ENCODE measurements at places on chromosomes 7 and 10.

DNA sequence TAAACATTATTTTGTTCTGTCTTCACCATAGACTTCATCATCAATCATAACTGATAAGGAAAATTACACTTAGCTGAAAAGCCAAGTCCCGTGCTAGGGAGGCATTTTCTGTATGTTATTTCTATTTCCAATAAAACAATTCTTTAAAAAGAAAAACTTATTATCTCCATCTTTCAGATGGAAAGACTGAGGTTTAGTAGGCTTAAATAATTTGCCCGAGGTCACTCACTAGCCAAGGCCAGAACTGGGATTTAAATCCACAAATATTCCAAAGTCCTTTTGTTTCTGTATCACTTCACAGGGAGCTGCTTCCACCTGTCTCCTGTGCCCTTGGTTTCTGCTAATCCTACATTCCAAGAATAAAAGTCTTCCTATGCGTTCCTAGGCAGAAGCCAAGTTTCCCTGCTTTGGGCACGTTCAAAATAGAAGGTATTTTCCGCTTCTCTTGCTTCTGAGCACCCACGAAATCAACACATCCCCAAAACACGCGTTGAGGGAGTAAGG, 732 bp downstream of the CPVL start:
- DNase-seq = no peak

- no peak for DNase-seq
These were observed 23.5 kb upstream of the GPR26 start for GRCh38 chr10:123642697-123643096.

GRCh38 chr10:52801947-52802346, 29.4 kb upstream of the MBL2 start:
- DNase-seq = no peak

DNA sequence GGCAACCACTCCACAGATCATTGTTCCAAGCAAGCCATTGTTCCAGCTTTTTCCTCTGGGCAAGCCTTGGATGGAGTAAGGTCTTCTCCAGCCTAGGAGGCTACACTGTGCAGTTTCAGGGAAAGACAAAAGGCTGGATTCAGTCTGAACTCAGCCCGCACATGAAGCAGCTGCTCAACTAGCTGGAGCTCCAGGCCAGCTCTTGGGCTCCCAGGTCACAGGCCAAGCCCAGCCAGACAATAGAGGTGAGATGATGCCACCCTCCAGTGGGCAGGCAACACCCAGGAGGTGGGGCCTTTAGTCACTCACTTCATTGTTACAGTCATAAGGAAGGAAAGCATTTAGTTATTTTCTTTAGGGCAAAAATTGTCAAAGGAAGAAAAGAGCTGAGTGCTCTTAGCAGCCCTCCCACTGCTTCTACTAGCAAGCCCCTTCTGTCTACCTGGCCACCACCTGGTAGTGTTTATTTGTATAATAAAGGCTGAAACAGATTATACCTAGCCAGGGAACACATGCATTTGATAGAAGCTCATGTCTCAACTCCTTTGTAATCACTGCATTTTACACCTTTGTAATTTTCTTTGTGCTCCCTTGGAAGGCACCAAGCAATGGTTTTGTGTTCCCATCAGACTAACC, 253.4 kb downstream of the WDR11 start:
- DNase-seq = no peak

- DNase-seq = no peak
These were observed 3.7 kb upstream of the FOXL3 start for GRCh38 chr7:286266-286665.

DNA sequence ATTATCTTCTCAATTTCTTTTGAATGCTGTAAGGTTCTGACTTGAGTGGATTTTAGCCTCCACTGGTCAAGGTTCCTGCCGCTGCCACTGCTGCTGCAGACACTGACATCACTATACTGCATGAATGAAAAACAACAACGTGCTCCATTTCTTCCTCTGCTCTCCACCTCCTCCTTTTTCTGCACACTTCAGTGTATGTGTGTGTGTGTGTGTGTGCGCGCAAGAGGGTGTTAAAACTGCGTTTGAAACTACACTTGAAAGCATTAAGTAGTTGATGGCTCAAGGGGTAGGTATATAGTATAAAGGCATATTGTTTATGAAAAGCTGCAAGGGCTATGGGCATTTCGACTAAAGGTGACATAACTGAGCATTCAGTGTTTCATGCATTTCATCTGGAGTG, 3.5 kb downstream of the GLCCI1 start:
- DNase-seq = no peak

GRCh38 chr7:54663603-54664234, 95.3 kb downstream of the SEC61G start:
- no peak for DNase-seq

DNA sequence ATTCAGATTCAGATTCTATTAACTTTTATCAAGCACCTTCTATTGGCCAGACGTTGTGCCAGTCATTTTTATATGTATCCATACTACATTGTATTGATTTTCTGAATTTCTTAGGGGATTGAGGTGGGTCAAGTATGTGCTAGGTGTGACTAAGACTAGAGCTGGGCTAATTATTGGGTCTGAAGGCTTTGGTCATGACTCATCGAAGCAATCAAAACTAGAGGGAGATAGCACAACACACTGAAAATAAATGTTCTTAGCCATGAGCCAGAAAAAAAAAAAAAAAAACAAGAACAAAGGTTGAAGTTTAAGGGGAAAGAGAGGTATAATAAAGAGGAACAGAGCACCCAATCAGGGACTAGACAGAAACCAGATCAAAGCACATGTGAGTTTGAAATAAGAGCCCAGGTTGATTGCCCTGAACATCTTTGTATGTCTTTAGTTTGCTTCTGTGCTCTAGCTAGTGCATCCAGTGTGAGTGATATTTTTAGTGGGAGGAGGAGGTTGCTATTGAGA, 171.6 kb upstream of the FOXP2 start:
- no peak for DNase-seq

DNA sequence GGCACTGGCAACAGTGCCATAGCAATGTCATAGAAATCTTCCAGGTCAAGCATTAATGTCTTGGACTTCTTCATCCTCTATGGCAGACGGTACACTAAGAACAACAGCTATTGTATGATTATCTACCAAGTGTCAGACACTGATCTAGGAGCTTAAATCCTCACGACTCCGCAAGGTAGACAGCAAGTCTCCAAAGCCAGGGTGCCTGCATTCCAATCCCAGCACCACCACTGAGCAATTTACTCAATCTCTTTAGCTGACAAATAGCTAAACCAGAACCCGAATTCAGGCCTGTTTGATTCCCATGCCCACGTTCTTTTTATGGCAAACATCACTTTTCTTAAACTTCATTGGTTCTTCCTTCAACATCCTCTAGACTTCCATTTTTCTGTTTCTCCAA, 31.8 kb downstream of the DNMBP start:
- DNase-seq = no peak

- DNase-seq = no peak
These were observed 42.6 kb downstream of the BAMBI start for GRCh38 chr10:28719789-28720436.

- DNase-seq = no peak
These were observed 10.4 kb downstream of the CALML3 start for GRCh38 chr10:5534880-5535856.

GRCh38 chr10:58820861-58821751, 308.4 kb downstream of the BICC1 start:
- no peak for DNase-seq

DNA sequence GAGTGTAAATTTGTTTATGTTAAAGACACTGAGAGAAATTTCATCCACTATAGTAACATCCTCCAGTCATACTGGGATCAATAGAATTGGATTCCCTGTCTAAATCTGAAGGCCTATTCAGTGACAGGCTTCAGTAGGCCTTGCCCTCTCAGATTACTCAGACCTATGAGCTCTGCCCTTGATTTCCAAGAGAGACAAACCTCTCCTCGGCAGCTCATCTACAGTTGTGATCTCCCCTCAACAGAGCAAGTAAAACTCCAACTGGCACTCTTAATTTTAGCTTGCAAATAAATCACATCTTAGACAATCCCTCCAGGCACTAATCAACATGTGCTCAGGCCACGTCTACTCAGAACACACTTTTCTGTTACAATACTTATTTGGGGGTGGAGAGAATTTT, 1191.4 kb upstream of the PHF14 start:
- no peak for DNase-seq

DNA sequence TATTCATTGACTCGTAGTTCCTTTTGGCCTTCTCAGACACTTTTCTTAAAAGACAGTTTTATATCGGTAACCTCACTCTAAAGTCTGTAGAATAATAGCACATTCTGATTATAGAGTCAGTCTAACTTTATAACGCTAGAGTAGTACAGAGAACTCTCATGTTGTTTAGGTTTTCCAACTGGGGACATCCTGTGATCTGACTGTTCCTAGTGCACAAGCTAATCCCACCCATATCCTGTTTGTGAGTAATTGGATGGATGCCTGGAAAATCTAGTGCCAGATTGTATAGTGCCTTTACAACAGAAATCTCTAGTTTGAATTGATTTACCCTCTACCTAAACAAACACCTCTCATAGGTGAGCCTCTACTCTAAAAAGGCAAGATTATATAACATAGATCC, 107.4 kb downstream of the ZEB1 start:
- DNase-seq = no peak

GRCh38 chr10:37937864-37938263, 38.6 kb downstream of the ZNF25 start:
- DNase-seq = no peak

DNA sequence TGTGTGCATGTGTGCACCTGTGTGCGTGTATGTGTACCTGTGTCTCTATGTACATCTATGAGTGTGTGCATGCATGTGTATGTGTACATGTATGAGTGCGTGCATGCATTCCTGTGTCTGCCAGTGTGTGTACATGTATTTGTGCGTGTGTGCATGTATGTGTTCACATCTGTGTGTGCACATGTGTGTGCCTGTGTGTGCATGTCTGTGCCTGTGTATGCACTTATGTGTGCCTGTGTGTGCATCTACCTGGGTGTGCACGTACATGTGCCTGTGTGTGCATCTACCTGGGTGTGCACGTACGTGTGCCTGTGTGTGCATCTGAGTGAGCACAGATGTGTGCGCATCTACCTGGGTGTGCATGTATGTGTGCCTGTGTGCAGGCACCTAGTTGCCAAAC, 102.2 kb upstream of the DIP2C start:
- no peak for DNase-seq

GRCh38 chr7:767941-768731, 41.1 kb upstream of the PRKAR1B start:
- DNase-seq = no peak

DNA sequence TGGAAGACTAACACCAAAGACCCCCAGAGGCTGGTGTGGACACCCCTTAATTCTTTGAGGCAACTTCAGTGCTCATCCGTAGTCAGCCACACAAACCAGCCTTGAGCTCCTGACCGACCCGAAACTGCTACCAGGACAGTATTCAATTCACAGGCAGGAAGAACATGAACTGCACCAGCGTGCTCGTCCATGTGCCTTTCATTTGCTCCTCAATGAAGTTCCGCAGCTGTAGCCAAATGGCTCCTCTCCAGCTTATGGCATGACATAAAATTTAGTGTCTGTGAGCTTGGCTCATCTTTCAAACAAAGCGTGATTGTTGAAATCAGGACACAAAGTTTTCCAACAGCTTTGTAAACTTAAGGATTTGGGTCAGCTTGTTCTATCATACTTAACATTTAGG, 144.1 kb upstream of the FAM171A1 start:
- DNase-seq = no peak

DNA sequence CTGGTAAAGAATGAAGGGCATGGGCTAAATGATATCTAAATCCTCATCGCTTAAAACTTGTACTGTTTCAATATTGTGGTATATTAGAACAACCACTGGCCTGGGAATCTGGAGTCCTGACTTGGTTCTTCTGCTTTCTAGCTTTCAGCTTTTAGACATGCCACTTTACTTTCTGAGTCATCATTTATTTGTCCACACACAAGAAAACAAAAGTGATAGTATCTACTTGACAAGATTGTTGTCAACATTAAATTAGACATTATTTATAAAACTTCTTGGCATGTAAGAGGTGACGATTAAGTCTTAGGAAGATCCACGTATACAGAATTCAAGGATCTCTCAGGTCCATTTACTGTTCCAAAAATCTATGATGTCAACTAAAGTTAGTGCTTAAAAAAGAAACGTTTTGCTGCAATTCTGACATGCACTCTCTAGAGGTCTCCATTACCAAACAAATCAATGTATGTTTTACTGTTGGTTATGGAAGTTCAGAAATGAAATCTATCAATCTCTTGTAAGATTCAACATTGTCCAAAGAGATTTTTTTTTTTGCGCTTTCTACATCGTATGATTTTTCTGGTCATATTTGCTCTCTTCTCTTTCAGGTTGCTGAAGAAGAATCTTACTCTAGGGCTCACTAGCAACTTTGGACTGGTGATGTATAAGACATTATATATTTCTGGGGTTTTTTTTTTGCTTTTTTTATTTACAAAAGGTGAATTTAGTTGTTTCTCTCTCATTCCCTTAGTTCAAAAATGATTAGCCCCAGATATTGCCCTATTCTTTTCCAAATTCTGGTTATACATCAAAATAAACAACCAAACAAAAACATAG, 53.6 kb upstream of the DYNC1I1 start:
- no peak for DNase-seq

DNA sequence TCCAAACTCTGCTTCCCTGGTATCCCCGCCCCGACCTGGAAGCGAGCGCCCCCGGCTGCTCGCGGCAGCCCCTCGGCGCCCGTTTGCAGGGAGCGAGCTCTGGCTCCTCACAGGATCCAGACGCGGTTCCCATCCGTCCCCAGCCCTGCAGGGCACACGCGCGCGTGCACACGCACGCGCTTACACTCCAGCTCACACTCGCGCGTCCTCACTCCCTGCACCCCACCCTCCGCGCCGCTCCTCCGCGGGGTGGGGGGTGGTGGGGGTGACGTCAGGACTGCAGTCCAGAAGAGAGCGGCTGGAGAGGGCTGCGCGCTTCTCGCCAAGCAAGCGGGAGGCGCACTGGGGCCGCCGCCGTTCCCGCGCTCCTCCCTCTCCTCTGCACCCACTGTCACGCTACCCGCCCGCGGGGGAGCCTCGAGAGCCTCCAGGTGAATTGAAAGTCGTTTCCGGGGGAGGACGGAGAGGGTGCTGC, 255.6 kb downstream of the OTUD1 start:
- no peak for DNase-seq

- DNase-seq = no peak
These were observed 13.5 kb upstream of the LRGUK start for GRCh38 chr7:134113655-134114054.

DNA sequence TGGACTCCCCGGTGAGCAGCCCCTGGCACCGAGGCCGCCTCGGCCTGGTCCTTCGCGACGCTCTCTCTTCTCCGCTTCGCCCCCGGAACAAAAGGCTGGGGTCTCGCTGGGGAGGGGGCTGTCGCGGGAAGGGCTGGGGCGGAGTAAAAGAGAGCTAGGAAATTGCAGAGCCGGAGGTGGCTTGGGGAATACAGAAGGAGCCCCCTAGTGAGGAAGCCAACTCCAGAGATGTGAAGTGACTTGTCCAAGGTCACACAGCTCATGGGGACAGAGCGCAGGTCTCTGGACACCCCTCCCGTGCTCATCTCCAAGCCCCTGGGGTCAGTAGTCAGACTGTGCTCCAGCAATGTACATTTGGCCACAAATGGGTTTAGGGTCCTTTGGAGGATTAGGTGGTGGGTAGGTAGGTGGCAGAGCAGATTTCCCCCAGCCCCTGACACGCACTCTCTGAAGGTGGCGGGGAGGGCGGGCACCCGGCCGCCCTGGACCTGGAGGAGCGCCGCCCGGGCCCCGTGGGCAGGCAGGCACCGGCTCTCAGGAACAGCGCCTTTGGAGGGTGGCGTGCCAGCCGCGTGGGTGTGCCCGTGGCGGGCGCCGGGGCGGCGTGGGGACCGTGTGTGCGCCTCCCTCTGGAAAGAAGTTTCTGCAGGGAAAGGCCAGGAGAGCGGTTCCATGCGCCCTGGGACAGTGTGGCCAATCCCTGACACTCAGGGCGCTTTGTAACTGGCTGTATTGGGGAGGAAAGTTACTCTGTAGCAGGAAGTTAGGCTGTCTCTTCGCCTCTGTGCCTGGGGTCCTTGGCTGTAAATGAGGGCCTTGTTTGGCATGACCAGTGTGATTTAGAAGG, 910 bp downstream of the WIPF3 start:
- DNase-seq = no peak
